Amniotic epithelial cell (primary cell): ENCODE measurements at places on chromosomes 11 and 22.
A peak's percentile ranks its signal among the peaks of the same experiment; 100 is the strongest.

DNA sequence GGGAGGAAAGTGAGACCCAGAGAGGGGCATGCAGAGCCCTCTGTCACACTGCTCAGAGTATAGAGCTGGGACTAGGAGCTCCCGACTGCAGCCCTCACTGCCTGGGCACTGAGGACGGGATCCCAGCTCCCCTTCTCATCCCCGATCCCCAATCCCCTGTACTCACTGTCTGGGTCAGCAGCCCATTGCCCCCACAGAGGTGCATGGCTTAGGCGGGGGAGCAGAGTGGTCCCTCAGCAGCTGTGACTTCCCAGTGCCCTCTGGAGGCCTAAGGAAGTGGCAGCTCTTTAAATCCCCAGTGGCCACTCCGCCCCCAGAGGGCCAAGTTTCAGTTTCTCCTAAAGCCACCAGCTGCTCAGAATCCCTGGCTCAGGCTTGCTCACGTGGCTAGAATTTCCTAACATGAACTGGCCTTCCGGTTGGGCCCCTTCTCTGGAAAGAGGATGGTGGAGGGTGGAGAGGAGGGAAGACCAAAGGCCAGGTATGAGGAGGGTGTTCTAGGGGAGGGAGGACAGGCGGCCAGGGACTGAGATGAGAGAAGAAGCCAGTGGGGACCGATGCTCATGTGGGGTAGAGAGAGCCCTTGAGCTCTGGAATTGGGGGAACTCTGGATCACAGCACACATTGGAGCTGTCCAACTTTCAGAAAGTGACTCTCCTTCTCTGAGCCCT is at the start of gene BATF2:
TSS of gene BATF2 (minus strand) at position 262 of the 671 bp plus-strand sequence. CDS start at position 205, 57 bp downstream.
- peak; percentile 57 for DNase-seq

DNA sequence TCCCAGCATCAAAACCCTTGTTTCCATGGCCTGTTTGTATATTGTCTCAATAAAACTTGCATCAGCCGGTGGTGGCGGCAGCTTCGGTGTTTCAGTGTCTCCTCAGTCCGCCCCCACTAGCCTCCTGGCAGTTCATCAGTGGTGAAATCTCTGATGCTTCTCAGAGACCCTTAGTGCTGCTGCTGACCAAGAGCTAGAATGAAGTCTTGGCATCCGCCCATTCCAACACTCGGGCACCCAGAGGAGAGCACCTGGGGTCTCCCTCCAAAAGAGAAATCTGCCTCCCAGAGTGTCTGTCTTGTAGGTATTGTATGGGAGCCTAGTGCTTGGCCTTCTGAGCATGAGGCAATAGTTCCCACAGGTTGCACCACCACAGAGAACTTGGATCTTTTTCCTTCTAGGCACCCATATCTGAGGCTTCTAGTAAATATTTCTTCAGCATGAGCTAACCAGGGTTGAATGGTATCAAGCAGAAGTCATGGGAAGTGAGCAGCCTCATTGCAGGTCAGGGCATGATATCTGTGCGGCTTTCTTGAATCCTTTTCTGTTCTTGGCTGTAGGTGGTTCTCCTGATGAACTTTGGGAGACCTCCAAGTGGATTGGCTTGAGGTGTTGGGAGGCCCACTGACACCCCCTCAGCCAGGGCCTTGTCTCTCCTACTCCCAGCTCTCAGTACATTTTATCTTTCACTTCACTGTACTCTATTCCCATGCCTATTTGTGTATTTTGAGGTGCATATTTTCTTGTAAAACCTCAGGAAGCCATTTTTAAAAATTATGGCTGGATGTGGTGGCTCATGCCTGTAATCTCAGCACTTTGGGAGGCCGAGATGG is 13.2 kb upstream of the AIFM3 start:
- peak; percentile 99 for DNase-seq

DNA sequence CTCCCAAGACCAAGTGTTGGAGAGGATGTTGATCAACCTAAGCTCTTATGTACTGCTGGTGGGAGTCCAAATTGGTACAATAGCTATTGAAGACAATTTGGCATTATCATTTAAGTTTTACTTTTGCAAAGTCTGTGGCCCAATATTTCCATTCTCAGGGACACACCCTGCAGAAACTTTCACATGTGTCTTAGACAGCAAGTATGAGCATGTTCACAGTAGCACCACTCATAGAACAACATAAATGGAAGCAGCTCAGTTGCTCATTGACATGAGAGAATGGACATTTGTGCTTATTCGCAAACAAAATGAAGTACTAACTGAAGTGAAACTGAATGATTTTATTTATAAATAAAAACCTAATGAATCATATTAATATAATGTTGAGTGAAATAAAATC is 135.5 kb downstream of the NOX4 start:
- no peak for DNase-seq

- DNase-seq: no peak
Measured at GRCh38 chr22:46078241-46079092, 71.9 kb upstream of the PPARA start.

DNA sequence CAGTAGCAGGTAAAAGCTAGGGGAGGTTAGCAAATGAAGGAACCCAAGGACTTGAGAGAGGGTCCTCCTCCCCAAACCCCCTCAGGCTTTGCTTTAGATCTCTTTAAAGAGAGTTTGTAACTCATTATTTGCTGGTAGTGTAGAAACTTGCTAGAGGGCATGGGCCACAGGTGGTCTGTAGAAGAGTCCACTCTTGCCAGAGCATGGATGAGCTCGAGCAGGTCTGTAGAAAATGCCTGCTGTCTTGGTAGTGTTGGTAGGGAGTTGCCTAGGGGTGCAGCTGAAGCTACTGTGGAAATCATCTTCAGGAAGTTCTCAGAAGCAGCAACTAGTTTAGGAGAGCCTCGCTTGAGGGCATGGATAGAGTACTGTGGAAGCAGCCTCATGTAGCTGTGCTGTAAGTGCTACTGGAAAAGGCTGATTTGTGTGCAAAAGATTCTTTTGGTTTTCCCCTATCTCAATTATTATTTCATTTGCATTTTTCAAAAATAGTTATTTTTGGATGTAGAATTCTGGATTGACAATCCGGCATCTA is 104.3 kb downstream of the TMEM135 start:
- DNase-seq: no peak

DNA sequence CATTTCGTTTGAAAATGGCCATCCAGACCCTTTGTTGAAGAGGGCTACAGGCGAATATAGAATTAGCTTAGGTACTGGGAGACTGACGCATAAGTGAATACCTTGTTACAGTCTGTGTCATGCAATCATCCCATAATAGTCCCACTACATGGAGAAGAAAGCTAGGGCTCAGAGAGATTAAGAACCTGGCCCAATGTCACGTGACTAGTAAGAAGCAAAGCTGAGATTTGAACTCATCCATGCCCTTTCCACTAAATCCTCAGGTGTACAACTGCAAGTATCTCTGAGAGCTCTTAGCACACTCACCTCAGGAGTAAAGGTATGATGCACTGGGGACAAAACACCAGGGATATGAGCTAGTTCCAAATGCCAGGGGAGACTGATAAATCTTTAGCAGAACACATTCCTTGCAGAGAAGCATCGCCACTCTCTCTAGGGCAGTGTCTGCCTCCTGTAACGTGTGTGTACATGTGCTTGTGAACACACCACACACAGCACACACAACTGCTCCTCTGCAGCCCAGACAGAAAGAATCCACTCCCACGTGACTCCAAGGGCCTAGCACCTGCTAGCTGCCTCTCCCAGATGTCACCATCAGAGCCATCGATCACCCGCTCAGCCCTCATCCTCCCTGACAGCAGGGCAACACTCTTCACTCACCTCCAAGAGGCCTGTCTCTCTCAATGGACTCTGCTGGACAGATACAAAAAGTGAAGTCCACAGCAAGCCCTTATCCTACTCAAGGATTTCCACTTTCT is 402.8 kb downstream of the NXPE2 start:
- no peak for DNase-seq

DNA sequence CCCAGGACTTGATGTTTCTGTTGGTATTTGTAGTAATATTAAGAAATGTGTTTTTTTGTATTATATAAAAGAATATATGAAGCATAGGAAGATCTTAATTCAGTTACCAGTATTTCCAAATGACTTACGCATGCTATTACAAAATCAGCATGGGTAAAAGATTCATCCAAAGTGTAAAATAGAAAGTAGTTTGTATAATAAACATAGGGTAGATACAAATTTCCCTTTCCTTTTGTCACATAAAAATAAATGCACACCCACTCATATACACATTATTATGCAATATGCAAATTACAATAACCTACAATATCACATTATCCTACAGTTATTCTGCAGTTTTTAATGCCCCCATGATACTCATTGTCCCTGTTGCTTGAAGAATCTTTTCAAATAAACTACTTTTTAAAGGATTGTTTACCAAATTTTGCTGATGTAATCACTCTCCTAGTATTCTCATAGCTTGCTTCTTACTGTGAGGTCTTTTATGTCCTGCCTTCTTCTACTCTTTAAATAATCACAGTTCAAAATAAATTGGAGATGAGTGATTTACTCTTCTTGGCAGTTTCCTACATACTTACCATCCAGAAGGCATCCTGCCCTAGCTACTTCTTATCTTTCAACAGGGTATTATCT is 244.0 kb downstream of the CASP12 start:
- no peak for DNase-seq

- peak; percentile 73 for DNase-seq
Measured at GRCh38 chr22:20867179-20868024, 8.6 kb downstream of the SNAP29 start.

DNA sequence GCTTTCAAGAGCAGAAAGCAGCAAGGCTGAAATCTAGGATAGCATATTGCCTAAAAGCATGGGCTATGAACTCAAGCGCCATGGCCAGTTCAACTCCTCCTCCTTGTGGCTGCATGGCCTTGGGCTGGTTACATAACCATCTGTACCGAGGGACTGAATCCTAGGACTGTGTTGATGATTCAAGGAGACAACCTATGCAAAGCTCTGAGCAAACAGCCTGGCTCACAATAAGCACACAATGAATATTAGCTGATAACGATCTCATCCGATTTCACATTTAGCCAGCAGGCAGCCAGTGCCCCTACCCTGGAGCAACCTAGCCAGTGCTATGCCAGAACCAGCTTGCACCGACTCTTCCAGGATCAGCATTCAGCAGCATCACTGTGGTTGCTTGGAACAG is 698.4 kb downstream of the TBC1D22A start:
- DNase-seq: no peak
